Type B pancreatic cell (in vitro differentiated cells): ENCODE measurements at places on chromosomes 6 and 20.

DNA sequence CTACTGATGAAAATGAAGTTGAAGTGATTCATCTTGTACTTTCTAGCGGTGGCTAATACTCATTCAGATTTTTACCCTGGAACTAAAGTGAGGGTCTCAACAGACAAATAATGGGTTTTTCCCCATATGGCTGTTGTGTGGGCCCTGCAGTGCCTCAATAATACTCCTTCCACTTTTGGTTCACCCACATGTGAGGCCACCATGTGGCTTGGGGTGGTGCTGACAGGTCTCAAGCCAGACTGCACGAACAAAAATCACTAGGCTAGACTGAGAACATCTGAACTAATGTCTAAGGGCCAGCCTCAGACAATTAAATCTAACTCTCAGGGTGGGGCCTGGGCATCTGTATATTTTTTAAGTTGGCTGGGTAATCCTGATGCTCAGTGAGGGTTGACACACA is 7.9 kb upstream of the COL12A1 start:
- no peak for DNase-seq
- H3K4me3 ChIP-seq, result no peak overlapping the region
- no peaks in the 10 kb centered on the region for H3K36me3 ChIP-seq
- peaks cover 27% of the 10 kb centered on the region for H3K27me3 ChIP-seq
- H3K4me1 ChIP-seq, result peaks cover 5% of the 10 kb centered on the region

- H3K27ac ChIP-seq, result no peak overlapping the region
- no peaks in the 10 kb centered on the region for H3K36me3 ChIP-seq
- H3K4me3 ChIP-seq, result no peak overlapping the region
These were observed 404.6 kb downstream of the BTBD9 start for GRCh38 chr6:38234934-38235682.

GRCh38 chr20:15867899-15868298 is 705.3 kb downstream of the KIF16B start:
- no peak for DNase-seq
- H3K36me3 ChIP-seq, result no peaks in the 10 kb centered on the region
- no peak overlapping the region for H3K27ac ChIP-seq
- no peaks in the 10 kb centered on the region for H3K4me1 ChIP-seq
- no peak overlapping the region for H3K4me3 ChIP-seq

DNA sequence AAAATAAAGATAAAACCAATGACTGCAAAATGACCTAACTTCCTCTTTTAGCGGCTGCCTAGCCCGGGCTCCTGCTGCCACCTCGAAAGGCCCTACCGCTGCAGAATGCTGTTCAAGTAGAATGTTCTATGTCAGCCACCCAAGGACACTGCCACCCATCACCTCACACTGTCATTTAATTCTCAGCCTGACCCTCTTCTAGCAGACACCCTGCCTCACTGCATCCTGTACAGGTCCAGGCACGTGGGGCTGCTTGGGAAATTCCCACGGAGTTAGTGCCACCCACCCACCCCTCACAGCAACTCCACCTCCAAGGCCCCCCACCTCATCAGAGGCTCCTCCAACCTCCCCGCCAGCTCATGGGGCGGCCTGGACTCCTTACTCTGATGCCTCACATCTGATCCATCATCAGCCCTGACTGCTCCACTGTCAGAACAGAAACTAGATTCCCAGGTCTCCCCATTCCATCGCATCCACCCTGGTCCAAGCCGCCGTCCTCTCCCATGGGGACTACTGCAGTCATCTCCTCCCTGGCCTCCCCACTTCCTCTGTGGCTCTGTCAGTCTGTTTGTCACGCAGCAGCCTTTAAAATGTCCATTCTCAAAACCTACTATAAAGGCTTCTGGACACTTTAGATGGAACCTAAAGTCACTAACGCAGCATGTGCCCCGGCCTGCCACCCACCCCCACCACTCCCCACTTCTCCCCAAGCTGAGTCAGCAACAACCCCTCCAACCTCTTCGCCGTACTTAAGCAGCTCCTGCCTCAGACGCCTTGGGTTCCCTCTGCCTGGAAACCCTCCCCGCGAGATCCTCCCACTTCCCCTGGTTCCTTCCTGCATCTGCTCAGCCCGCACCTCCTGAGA is 17.0 kb downstream of the NFATC2 start:
- no peaks in the 10 kb centered on the region for H3K27me3 ChIP-seq
- peak overlapping the region; percentile 31 for H3K4me3 ChIP-seq
- peaks cover 34% of the 10 kb centered on the region for H3K4me1 ChIP-seq
- DNase-seq, result no peak
- peaks cover 5% of the 10 kb centered on the region for H3K36me3 ChIP-seq

DNA sequence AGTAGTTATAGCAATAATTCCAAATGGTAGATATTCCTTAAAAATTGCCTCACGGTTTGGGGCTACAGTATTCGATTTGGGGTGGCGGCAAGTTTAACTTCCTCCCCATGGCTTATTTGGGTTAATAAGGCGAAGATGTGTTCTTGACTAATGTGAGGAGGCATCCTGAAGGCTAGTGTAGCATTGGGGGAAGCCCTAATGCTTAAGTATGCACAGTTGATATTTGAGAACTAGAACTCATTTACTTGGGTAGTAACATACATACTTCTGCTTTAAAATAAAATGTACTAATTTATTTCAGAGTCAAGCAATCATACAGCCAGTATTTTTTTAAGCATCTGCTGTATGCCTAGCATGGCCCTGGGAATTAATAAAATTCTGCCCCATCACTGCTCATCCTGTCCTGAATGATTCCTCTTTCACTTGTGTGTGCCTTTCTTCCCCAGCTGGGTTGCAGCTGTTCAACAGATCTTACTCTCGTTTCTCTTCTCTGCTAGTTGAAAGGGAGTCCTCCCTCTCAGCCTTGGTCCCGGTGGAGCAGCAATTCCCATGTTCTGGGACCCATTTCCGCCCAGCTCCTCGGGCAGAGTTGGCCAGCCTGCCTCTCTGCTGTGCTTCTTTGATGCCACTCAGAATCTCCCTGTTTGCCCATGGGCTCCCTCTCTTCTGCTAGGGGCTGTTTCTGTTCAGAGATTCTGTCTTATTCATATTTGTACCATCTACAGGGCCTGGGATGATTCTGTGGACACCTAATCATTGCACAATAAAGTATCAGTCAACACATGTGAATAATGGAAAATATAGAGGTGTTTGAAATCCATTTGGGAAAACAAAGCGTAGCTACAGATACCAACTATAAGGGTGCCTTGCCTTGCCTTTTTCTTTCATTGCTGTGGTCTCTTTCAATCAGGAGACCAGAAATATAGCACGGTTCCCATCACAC is 104.8 kb downstream of the ARID1B start:
- peaks cover 62% of the 10 kb centered on the region for H3K4me1 ChIP-seq
- H3K4me3 ChIP-seq, result no peak overlapping the region
- no peaks in the 10 kb centered on the region for H3K27me3 ChIP-seq
- H3K27ac ChIP-seq, result no peak overlapping the region
- DNase-seq, result no peak
- no peaks in the 10 kb centered on the region for H3K36me3 ChIP-seq

GRCh38 chr6:3343089-3343883 is 84.5 kb downstream of the PSMG4 start:
- DNase-seq, result no peak
- no peaks in the 10 kb centered on the region for H3K27me3 ChIP-seq
- H3K36me3 ChIP-seq, result peaks cover 4% of the 10 kb centered on the region
- H3K27ac ChIP-seq, result no peak overlapping the region

DNA sequence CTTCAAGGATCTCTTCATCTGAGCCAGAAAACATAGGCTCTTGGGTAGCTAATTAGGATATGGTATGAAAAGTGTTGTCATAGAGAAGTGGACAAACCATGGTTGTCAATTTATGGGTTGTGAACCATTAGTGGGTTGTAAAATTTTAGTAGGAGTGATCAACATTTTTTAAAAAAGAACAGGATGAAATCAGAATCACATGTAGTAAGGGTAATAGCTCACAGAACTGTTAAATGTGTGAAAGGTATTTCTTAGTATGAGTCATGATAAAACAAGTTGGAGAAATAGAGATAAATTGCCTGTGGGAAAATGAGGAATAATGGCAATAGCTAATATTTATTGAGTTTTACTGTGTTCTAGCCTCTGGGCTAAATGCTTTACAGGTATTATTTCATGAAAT is 113.4 kb downstream of the MAP3K4 start:
- no peak for DNase-seq
- H3K36me3 ChIP-seq, result peaks cover 36% of the 10 kb centered on the region
- H3K27me3 ChIP-seq, result no peaks in the 10 kb centered on the region
- H3K4me1 ChIP-seq, result no peaks in the 10 kb centered on the region
- no peak overlapping the region for H3K27ac ChIP-seq

DNA sequence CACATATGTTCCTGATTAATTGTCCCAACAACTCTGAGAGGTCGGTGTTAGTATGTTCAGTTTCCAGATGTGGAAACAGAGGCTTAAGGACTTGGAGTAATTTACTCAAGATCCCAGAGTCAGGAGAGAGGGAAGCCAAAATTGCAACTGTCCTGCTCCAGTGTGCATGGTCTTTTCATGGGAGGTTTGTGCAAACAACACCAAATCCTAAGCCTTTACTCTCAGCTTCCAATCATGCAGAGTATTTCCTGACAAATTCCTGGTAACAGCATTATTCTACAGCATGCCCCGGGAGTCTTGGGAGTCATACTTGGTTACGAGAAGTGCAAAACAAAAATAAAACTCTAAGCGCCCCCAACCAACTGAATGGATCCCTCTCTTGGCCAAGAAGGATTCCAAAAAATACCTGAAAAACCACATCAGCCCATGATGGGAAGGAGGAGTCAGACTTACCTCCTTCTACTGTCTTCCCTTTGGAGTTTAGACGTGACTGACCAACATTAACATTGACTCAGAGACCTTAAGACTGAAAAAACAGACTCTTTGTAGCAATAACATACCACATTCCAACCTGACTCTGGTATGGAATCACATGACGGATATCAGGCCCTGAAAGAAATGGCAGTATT is 30.8 kb upstream of the PPP1R3G start:
- DNase-seq, result no peak
- H3K4me3 ChIP-seq, result no peak overlapping the region
- H3K27me3 ChIP-seq, result no peaks in the 10 kb centered on the region

DNA sequence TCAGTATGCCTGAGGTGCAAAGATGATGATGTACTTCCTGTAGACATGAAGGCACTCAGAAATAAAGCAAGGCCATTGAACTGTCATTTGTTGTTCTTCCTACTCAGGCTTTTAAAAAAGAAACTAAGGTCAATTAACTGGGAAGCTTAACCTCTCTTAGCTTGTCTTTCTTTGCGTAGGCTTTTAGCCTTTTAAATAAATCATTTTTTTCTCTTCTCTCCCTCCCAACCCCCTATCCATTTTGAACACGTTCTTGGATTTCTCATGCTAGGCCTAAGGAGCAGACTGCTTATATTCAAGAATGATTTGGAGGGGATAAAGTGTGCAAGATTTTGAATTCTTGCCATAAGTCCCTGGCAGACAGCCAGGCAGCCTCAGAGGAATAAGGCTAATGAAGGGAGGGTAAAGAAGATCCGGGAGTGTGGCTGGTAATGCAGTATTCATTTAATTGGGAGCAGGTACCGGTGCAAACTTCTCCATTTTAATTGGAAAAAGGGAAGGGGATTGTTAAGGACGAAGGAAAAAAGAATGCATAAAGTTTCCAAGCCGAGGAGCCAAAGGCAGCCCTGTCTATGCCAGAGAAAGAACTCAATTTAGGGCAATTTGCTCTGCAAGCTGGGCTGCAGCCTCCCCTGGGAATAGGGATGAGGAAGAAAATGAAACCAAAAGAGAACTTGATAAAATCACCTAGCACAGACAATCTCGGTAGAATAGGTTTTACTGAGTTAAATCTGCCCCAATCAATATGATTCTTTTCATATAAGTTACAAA is 343.8 kb upstream of the MMS22L start:
- no peaks in the 10 kb centered on the region for H3K36me3 ChIP-seq
- peak overlapping the region; percentile 21 for H3K4me3 ChIP-seq
- DNase-seq, result no peak
- H3K4me1 ChIP-seq, result peaks cover 11% of the 10 kb centered on the region
